ENCODE measurements at places on chromosomes 6 and 20.

GRCh38 chr20:13331536-13331935 lies 110.5 kb downstream of the ISM1 start:
- no peak for DNase-seq

GRCh38 chr20:11791316-11791715 lies 126.4 kb upstream of the BTBD3 start:
- no peak for DNase-seq

DNA sequence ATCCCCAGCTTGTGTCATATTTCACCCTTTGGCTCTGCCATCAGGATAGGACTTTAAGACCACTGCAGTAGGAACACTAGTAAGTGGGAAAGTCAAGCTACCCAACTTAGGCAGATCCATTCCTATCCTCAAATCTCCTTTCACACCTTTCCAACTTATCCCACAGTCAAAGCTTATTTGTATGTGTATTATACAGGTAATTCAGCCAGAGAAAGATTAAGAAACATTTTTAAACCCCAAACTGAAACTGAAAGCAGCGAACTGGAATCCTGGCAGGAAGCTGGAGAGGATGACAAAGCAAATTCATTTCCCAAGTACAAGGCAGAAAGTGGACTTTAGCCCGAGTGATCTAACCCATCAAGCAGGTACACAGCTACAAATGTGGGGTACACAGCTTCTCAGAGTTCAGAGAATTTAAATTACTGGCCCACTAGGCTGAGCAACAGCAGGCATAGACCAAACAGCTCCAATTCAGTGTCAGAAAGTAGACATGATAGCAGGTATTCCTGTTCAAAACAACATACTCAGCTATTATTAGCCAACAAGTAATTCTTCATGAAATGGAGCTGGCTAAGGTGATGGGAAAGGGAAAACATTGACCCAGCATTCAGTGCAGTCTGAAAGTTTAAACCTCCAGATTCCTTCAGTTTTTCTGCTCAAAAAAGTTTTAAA lies 39.1 kb downstream of the ILRUN start:
- DNase-seq: no peak

- no peak for DNase-seq
Observed at GRCh38 chr6:168609026-168609685, 168.2 kb downstream of the SMOC2 start.

- DNase-seq: no peak
Observed at GRCh38 chr6:37806213-37806612, 13.3 kb upstream of the ZFAND3 start.

DNA sequence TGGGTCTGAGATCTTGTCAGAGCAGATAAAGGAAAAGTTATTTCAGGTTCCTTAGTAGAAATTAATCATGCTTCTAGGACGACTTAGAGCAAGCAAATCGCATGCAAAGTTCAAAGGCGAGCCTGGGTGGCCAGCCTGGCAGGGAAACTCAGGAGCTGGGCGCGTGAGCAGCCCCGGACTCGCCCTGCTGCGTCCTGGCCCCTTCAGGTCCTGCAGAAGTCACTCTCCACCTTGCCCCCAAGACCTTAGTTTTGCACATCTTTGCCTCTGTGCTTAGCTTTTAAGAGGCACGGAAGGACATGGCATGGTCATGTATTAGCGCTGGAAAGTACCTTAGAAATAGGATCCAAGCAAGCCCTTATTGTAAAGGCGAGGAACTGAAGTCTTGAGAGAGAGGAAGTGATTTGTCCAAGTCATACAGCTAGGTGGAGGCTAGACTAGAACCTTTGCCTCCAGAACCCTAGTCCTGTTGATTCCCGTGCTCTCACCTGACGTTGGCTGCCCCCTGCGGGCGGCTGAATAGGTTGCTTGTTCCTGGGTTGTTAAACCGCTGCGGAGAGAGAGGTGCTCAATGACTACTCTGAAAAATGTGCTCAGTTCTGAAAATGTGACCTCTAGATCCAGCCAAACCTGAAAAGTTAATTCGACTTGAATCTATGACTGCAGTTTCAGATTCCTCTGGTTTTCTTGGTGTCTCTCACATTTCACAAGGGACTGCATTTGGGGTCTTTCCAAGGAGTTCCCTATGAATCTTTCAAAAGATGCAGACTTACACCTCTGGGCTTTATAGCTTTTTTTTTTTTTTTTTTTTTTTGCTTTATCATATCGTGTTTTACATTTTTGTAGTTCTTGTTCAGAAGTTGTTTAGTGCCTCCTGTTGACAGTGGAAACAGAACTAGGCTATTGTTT lies 2.7 kb downstream of the MYB start:
- DNase-seq: no peak

- no peak for DNase-seq
Observed at GRCh38 chr6:86192123-86192522, 549.4 kb upstream of the SYNCRIP start.

DNA sequence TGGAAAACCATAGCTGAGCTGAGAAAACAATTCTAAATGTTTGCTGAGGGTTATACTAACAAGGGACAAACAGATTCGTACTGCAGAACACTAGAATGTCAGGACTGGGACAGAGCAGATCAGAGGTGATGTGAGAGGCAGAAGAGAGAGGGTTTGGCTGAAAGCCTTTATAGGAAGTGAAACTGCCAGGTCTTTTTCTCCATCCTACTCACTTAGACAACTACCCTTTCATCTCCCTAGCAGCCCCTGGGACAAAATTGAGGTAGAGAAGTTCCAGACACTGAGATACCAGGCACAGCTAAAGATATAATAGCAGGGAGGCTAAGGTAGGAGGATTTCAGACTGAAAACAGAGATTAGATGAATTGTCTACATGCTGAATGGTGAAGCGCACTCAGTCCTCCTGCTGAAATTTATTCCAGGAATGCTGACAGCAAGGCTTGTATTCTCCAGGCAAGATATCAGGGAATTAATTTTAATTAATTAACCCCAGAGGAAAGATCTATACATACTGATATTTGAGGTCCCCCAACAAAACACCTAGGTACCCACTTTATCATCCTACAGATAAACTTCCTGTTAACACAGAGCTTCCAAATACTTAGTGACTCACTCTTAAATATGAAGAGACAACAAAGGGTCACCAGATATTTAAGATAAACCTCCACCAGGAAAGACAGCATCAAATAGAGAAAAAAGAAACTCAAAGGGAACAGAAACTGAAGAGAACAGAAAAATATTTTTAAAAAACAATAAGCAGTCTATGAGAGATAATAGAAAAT lies 12.6 kb upstream of the EIF2S2 start:
- no peak for DNase-seq

GRCh38 chr6:22112461-22112860 lies 184.4 kb downstream of the PRL start:
- DNase-seq: no peak

GRCh38 chr6:118317581-118318563 lies 230.2 kb upstream of the PLN start:
- no peak for DNase-seq

DNA sequence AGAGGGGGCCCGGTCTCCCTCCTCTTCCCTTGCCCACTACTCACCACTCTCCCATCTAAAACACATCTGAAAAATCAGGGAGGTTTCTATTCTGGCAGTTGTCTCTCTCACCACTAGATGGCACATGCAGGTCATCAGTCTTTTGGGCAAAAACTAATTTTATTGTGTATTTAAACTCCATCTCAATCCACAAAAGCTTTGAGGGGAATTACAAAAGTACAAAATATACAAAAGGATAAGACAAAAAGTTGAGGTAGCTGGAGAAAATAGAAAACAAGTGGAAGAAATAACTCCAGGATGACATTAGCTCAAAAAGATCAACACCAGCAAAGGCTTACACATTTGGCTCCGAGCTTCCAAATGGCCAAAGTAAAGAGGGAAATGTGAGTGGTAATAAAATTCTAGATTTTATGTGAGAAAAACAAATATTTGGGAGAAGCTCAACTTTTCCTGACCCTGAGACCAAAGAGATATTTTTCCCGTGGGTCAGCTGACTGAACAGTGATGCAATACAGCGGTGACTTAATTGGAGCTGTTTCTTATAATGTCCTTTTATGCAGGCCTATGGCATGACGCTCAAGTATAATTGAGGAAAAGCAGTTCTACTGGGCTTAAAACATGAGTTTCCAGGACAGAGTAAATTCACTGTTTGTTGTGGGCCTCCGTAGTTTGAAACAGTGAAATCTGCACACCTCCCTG lies 79.8 kb upstream of the CHD6 start:
- DNase-seq: no peak

DNA sequence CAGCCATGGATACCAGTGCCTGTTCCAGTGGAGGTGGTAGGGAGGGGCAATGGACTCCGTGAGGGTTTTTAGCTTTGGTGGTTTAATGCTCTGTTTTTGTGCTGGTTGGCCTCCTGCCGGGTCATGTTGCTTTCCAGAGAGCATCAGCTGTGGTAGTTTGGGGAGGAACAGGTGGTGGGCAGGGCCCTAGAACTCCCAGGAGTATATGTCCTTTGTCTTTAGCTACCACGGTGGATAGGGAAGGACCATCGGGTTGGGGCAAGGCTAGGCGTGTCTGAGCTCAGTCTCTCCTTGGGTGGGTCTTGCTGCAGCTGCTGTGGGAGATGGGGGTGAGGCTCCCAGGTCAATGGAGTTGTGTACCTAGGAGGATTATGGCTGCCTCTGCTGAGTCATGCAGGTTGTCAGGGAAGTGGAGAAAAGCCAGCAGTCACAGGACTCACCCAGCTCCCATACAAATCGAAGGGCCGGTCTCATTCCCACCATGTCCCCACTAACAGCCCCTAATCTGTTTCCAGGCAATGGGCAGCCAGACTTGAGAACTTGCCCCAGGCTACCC lies 38.9 kb downstream of the MRAP2 start:
- no peak for DNase-seq

GRCh38 chr6:67606906-67607828 lies 1027.9 kb upstream of the ADGRB3 start:
- no peak for DNase-seq

- DNase-seq: no peak
Observed at GRCh38 chr6:67896476-67896875, 738.6 kb upstream of the ADGRB3 start.

GRCh38 chr6:92125681-92126080 lies 1293.7 kb downstream of the EPHA7 start:
- DNase-seq: no peak
